IMR-90 (cell line): ENCODE measurements at places on chromosomes 1 and 21. TPM values are rescaled to one million over a fixed set of nuclear protein-coding genes. Genes with fewer than 3 reads are reported as not detected.
A peak's percentile ranks its signal among the peaks of the same experiment; 100 is the strongest.

The ZNF697 gene
- total RNA-seq = 10.2 and 14.4 TPM in 2 replicates

The LIN28A gene
- not detected in 2 replicates for total RNA-seq

- no peak for DNase-seq
Measured at GRCh38 chr1:174166530-174167264, 7.4 kb downstream of the RABGAP1L start.

DNA sequence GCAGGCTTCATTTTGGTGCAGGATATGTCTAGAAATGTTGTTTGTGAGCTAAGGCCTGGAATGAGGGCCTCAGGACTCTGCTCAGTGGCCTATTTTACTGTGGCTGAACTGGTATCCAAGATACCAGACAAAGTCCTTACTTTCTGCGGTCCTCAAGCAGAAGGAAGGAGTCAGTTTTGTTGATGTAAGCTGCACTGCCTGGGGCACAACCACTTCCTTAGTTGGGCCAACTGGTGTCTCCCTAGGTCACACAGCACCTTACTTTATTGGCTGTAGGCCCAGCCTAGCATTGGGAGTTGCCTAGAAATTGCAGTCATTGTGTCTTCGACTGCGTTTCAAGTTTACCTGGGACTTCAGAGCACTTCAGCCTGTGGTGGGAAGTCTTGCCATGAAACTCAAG is 1322.7 kb downstream of the AMY1C start:
- DNase-seq = no peak

DNA sequence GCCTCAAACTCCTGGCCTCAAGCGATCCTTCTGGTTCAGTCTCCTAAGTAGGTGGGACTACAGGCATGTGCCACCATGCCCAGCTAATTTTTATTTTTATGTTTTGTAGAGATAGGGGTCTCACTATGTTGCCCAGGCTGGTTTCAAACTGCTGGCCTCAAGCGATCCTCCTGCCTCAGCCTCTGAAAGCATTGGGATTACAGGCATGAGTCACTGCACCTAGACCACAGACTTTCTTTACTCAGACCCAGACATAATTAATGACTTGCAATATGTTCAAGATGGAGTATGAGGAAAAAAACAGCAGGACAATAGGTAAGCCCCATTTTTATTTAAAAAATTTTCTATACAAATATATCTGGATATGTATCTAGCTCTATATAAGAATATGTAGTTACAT is 13.2 kb downstream of the KANK4 start:
- no peak for DNase-seq

DNA sequence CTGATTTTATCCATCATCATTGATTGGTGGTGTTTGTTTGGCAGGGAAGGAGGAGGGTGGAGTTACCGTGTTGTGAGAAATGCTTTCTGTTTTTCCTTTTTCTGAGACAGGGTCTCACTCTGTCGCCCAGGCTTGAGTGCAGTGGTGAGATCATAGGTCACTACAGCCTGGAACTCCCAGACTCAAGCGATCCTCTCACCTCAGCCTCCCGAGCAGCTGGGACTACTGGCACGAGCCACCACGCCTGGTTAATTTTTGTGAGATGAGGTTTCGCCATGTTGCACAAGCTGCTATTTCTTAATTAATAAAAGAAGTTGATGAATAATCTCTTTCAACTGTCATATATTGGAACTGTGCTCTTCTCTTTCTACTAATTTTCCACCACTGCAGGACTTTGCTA is 44.3 kb downstream of the HUNK start:
- no peak for DNase-seq

GRCh38 chr1:201828217-201828819 is 639 bp upstream of the IPO9 start:
- DNase-seq = peak; percentile 35

DNA sequence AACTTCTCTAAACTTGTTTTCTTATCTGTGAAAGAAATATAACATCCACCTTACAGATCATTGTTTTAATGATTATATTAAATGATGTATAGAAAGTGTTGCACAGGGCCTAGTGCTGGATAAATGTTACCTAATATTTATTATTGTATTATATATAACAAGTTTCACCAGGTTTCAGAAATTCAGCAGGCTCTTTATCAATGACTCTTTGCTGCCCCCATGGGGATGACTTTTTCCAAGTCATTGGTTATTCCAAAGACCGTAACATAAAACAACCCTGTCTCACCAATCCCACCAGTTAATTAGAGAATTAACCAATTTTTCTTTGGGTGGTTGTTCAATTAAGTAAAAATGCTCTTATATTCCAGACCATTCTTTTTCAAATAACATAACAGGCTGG is 7.3 kb upstream of the DEDD start:
- DNase-seq = peak; percentile 57

- DNase-seq = peak; percentile 15
Measured at GRCh38 chr1:172775606-172776005, 116.7 kb downstream of the FASLG start.

The NPHS2 gene
- not detected in 2 replicates for total RNA-seq

The L1TD1 gene
- not detected in 2 replicates for total RNA-seq

- no peak for DNase-seq
Measured at GRCh38 chr1:37705399-37705798, 13.1 kb downstream of the CDCA8 start.
